ENCODE measurements at places on chromosomes 16 and 17.

DNA sequence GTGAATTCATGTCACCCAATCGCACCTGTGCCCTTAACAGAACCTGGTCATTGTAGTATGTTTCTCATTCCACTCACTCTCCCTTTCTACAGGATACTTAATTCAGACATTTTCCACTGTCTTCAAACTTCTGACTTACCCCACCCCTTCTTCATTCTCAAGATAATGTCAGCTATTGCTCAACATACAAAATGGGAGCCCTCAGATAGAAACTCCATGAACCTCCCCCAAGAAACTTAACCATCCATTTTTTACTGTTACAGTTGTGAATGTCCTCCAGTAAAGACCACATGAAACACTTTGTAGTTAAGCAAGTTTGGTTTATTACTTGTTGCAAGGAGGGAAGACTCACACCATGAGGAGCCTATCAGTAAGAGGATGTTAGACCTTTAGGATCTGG, 22.1 kb upstream of the ARHGAP17 start:
- DNase-seq, result no peak

- DNase-seq, result no peak
Measured at GRCh38 chr17:4931963-4932362, at the start of gene GP1BA. Gene GP1BA, plus strand, starts transcription at chr17:4932277. Its CDS starts 328 bp downstream, at chr17:4932605.

DNA sequence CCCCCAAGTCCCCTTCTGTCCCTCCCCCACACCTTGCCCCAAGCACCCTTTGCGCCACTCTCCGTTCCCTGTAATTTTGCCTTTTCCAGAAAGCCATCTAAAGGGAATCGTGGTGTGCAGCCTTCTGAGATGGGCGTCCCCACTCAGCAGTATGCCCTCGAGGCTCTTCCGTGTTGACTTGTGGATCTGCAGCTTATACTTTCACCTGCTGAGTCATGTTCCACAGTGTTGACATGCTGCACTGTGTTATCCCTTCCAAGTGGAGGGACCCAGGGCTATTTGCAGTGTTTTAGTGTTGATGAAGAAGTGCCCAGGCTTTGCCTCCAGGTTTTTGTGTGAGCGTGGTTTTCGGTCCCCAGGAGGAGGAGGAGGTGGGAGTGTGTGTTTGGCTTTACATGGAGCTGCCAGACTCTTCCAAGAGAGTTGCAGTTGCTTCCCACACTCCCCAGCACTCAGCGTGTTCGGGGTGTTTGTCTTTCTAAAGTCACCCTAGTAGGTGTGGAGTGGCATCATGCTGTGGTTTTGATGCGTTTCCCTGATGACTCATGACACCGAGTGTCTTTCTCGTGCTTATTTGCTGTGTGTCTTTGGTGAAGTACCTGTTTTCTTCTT, 32.1 kb upstream of the JPT2 start:
- DNase-seq, result no peak

GRCh38 chr17:41793784-41794539, 7.5 kb upstream of the JUP start:
- DNase-seq, result no peak

- no peak for DNase-seq
Measured at GRCh38 chr17:32356750-32357149, 6.8 kb downstream of the ZNF207 start.

- no peak for DNase-seq
Measured at GRCh38 chr16:53966821-53967571, 263.0 kb downstream of the FTO start.

- DNase-seq, result no peak
Measured at GRCh38 chr16:3135126-3135715, 392 bp downstream of the ZNF213 start.

- no peak for DNase-seq
Measured at GRCh38 chr16:65469116-65469515, 347.3 kb upstream of the CDH11 start.

DNA sequence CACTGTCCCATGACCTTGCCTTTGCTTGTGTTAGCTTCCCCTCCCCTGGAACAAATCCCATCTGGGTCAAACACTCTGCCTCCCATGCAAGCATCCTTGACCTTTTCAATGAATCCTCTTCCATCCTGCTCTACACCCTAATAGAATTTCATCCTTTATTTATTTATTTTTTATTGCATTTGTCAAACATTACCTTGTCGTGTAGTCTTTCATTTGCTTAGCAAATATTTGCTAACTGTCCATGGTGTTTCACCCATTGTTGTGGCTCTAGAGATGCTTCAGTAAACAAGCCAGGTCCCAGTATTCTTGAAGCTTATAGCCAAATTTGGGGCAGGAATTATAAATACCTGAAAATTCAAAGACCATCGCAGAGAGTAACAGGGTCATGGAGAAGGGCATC, 51.0 kb upstream of the MRTFB start:
- DNase-seq, result no peak

DNA sequence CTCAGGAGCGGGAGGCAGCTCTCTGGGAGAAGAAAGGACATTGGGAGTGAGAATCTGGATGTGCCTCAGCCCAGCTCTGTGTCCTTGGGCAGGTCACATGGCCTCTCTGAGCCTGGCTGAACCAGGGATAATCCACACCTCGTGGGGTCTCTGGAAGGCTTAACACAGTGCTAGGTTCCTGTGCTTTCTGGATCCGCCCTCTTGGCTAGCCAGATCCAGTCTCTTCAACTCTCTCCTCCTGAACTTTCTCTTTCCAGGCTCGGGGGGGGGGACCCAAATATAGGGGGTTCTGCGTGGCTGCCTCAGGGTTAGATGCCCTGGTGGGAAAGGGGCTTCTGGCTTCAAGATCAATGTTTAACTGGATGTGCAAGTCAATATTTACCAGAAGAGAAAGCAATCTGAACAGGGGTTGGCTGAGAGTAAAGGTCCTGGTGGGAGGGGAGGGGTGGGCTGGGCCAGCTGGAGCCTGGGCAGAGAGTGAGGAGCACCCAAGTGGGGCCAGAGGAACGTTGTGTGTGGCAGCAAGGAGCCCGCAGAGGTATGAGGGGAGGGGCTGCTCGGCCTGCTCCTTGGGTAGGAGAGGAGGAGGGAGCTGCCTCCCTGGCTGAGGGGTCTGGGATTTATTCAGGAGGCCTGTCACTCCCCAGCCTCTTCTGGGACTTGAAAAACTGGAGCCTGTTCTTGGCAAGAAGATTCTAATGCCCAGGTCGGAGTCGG, at the start of gene SERPINF2:
TSS of gene SERPINF2 (plus strand) at position 501 of the 717 bp plus-strand sequence. CDS start 2,125 bp downstream, outside the sequence.
- no peak for DNase-seq

GRCh38 chr17:72542317-72542716, 421.5 kb downstream of the SOX9 start:
- no peak for DNase-seq

- no peak for DNase-seq
Measured at GRCh38 chr17:18344021-18344420, 19.3 kb downstream of the SHMT1 start.
